Suprapubic skin (tissue), 4 donors: ENCODE measurements at places on chromosomes 5 and 9.

DNA sequence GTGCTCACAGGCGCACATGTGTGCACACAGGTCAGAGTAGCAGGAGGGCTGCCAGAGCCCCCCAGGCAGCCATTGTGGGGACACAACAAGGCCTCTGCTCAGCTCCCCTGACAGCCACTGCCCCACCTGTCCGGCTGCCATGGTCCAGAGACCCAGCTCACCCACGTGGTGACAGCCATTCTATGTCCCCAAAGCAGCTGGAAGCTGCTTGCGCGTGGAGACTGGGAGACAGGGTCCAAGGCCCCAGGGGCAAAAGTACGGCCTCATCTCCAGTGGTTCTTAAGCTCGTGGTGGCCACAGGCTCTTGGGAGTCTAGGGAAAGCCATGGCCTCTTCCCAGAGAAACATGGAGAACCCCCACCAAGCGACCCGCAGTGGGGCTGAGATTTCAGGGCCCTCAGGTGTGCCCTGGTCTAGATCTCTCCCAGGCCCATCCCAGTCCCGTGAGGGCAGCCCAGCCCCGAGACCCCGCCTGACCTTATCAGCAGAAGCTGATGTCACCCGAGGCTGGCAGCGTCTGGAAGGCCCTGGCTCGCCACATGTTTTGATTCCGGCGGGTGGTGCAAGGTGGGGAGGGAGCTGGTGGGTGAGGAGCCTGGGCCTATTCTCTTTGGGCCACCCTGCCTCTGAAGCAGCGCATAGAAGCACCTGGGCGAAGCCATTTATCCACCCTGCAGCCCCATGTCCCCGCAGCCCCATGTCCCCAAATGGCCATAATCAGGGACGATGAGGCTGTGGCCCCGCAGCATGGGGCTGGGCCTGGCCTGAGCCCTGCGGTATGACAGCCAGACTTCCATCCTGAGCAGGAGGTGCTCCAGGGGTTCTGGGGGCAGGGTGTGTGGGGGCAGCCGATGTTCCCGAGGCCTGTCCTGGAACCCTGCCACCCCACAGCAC lies 31.7 kb downstream of the GLT6D1 start:
- H3K36me3 ChIP-seq = no peaks in the 10 kb centered on the region
- H3K27ac ChIP-seq = no peak overlapping the region
- peak; percentile 69 for DNase-seq
- no peaks in the 10 kb centered on the region for H3K4me1 ChIP-seq
- H3K4me3 ChIP-seq = no peak overlapping the region
- H3K27me3 ChIP-seq = peaks cover 28% of the 10 kb centered on the region

DNA sequence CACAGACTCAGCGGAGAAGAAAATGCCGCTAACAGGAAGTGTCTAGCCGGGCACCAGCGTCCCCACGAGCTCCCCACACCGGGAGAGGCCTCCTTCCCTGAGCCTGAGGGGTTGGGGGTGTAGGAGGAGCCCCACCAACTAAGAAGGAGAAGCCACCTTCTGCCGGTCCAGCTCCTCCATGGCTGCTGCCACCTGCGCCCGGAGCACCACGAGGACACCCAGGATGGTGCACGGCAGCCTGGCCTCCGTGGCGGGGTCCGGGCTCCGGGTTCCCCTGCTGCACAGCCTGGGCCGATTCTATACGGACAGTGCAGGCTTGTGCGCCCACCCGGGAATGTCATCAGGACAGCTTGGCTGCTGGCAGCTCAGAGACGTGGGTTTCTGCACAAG lies 297 bp downstream of the LCN8 start:
- DNase-seq = no peak
- no peak overlapping the region for H3K4me3 ChIP-seq
- no peak overlapping the region for H3K27ac ChIP-seq
- H3K36me3 ChIP-seq = no peaks in the 10 kb centered on the region

DNA sequence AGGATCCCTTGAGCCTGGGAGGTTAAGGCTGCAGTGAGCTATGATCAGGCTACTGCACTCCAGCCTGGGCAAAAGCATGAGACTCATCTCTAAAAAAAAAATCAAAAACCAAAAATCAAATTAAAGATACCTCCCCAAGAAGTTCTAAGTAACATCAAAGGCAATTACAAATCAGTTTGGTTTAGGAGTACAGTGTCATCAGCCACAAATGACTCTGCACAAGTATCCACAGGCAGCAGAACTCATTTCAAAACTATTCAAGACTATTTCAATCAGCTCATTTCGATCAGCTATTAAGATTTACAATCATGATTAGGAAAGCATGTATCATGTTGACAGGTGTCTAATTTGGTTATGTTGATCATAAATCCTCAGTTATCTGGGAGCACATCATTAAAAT lies 19.1 kb downstream of the TRMO start:
- H3K27me3 ChIP-seq = no peaks in the 10 kb centered on the region
- H3K36me3 ChIP-seq = peaks cover 19% of the 10 kb centered on the region
- DNase-seq = no peak
- H3K4me1 ChIP-seq = peaks cover 25% of the 10 kb centered on the region
- no peak overlapping the region for H3K27ac ChIP-seq

- no peak overlapping the region for H3K27ac ChIP-seq
- no peak for DNase-seq
- H3K36me3 ChIP-seq = no peaks in the 10 kb centered on the region
- H3K4me3 ChIP-seq = no peak overlapping the region
- no peaks in the 10 kb centered on the region for H3K27me3 ChIP-seq
- H3K4me1 ChIP-seq = no peaks in the 10 kb centered on the region
Observed at GRCh38 chr9:84903963-84904362, 234.4 kb downstream of the NTRK2 start.

- H3K27ac ChIP-seq = no peak overlapping the region
- no peak overlapping the region for H3K4me3 ChIP-seq
- no peaks in the 10 kb centered on the region for H3K36me3 ChIP-seq
- H3K27me3 ChIP-seq = no peaks in the 10 kb centered on the region
- DNase-seq = no peak
Observed at GRCh38 chr5:62585751-62586150, 7.1 kb downstream of the LRRC70 start.

DNA sequence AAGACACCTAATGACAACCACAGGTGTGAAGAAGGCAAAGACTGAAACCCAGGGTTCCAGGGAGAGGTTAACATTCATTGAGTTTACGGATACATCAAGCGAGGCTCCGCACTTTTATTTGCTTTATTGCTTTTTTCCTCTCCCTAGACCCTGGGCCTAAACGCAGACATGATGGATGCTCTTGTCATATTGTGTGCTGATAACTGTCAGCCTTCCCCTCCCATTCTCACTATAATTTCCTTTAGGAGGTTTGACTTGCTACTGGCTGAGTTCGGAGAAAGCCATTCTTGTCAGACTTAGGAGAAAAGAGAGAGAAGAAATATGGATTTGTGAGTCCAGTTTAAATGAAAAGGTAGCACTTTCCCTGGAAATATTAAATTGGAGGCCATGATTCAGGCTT lies 471.6 kb downstream of the DNAH5 start:
- no peak overlapping the region for H3K4me3 ChIP-seq
- H3K4me1 ChIP-seq = no peaks in the 10 kb centered on the region
- H3K27me3 ChIP-seq = no peaks in the 10 kb centered on the region
- no peaks in the 10 kb centered on the region for H3K36me3 ChIP-seq
- H3K27ac ChIP-seq = no peak overlapping the region

DNA sequence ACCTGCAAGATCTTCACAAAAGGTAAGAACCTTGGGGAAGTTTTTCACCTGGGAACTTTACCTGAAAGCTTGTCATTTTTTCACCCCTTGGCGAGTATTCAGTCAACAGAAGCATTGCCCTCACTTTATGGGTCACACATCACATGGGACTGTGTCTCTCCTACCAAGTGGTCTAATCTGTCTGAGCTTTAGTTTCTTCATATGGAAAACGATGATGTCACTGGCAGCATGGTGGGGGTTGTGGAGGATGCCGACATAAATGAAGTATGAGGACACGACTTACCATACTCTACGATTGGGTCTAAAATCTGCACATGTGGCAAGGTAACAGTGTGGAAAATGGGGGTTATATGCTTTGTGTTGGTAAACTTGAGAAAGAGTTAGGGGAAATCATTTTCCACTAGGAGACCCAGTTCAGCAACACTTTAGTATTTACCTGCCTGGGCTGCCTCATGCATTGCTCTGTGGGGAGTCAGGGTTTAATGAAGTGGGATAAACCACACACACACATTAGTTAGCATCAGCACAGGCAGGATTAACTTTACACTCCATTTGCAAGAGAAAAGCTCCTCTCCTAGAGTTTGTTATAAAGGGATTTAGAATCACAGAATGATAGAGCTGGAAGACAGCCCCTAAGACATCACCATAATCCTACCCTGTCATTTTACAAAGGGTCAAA lies 19.8 kb upstream of the PAX5 start:
- DNase-seq = no peak
- H3K4me1 ChIP-seq = no peaks in the 10 kb centered on the region
- H3K36me3 ChIP-seq = no peaks in the 10 kb centered on the region
- peaks cover 70% of the 10 kb centered on the region for H3K27me3 ChIP-seq
- H3K4me3 ChIP-seq = no peak overlapping the region

GRCh38 chr5:170749911-170750431 lies 33.6 kb upstream of the GABRP start:
- no peak overlapping the region for H3K27ac ChIP-seq
- no peak overlapping the region for H3K4me3 ChIP-seq
- DNase-seq = no peak
- H3K36me3 ChIP-seq = no peaks in the 10 kb centered on the region

DNA sequence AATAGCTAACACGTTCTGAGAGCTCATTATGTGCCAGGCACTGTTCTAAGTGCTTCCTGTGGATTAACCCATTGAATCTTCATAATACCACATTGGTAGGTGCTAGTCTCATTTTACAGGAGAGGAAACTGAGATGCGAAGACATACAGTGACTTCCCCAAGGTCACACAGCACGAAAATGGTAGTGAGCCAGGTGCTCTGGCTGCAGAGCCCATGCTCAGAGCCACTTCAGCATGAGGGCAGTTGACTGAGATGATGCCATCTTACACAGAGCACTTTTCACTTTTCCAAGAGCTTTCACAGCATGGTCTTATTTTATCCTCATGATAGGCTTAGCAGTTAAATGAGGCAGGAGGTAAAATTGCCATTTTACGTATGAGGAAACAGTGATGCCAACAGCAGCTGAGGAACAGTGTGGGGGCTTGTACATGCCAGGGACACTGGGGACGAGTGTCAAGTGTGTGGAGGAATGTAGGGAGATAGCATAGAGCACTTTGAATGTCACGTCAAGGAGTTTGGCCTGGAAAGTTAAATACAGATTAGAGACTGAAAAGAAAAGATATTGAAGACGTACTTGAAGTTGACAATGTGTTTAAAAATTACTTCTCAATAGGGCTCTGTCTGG lies 180.0 kb downstream of the KIF4B start:
- H3K4me3 ChIP-seq = no peak overlapping the region
- no peaks in the 10 kb centered on the region for H3K27me3 ChIP-seq
- no peak for DNase-seq
- no peaks in the 10 kb centered on the region for H3K4me1 ChIP-seq
- H3K36me3 ChIP-seq = no peaks in the 10 kb centered on the region

- no peak overlapping the region for H3K4me3 ChIP-seq
- H3K27me3 ChIP-seq = no peaks in the 10 kb centered on the region
- DNase-seq = no peak
- no peaks in the 10 kb centered on the region for H3K4me1 ChIP-seq
Observed at GRCh38 chr5:125381290-125381689, 634.9 kb upstream of the ZNF608 start.

GRCh38 chr5:157543825-157544622 lies 31.6 kb downstream of the ADAM19 start:
- no peaks in the 10 kb centered on the region for H3K27me3 ChIP-seq
- H3K27ac ChIP-seq = no peak overlapping the region
- no peaks in the 10 kb centered on the region for H3K36me3 ChIP-seq
- no peak for DNase-seq
- H3K4me3 ChIP-seq = no peak overlapping the region

DNA sequence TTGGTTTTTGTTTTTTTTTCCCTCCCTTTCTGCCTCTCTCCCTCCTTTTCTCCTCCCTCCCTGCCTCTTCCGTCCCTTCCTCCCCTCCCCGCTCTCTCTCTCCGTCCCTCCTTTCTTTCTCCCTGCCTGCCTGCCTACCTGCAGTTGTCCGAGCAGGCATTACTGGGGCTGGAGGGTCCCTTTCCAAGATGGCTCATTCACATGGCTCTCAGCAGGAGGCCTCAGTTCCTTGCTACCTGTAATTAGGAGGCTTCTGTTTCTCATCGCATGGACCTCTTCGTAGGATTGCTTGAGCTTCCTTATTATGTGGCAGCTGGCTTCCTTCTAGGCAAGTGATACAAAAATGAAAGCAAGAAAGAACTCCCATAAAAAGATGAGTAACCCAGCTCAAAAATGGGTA lies 8.0 kb downstream of the RGS3 start:
- no peak overlapping the region for H3K27ac ChIP-seq
- no peaks in the 10 kb centered on the region for H3K36me3 ChIP-seq
- H3K4me1 ChIP-seq = no peaks in the 10 kb centered on the region

DNA sequence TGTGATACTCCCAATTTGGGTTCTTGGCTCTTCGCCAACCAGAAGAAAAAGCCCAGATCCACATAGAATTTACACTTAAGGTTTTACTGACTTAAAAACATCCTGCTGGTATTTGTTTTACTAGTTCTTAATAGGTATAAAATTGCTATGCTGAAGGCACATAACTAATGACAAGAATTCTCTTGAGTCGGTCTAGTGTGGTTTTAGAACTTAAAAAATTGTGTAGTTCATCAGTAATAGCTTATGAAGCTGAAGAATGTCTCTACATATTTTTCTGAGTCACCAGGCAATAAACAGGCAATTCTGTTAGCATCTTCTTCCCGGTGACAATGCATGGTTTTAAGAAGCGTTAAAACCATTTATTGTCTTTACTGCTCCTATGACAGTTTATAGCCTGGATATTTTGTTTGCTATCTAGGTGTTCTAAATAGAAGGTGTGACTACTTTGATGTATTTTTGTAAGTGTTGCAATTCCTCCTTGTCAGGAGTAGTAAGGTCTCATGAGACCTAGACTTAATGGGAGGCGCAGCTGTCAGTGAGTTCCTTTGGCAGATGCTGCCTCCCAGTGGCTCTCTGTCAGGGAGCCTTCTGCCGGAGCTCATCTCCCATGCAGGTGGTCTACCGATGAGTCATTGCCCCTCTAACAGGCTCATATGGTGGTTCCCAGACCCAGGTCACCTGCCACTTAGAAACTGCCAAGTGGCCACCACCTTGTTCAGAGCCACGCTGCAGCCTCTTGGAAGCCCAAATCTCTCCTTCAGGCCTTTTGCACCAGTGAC lies 173.8 kb downstream of the MAST4 start:
- H3K36me3 ChIP-seq = no peaks in the 10 kb centered on the region
- H3K27ac ChIP-seq = no peak overlapping the region
- DNase-seq = no peak
- no peak overlapping the region for H3K4me3 ChIP-seq
- H3K27me3 ChIP-seq = no peaks in the 10 kb centered on the region
